ENCODE measurements at places on chromosomes 16 and 17.
A peak's percentile ranks its signal among the peaks of the same experiment; 100 is the strongest.

DNA sequence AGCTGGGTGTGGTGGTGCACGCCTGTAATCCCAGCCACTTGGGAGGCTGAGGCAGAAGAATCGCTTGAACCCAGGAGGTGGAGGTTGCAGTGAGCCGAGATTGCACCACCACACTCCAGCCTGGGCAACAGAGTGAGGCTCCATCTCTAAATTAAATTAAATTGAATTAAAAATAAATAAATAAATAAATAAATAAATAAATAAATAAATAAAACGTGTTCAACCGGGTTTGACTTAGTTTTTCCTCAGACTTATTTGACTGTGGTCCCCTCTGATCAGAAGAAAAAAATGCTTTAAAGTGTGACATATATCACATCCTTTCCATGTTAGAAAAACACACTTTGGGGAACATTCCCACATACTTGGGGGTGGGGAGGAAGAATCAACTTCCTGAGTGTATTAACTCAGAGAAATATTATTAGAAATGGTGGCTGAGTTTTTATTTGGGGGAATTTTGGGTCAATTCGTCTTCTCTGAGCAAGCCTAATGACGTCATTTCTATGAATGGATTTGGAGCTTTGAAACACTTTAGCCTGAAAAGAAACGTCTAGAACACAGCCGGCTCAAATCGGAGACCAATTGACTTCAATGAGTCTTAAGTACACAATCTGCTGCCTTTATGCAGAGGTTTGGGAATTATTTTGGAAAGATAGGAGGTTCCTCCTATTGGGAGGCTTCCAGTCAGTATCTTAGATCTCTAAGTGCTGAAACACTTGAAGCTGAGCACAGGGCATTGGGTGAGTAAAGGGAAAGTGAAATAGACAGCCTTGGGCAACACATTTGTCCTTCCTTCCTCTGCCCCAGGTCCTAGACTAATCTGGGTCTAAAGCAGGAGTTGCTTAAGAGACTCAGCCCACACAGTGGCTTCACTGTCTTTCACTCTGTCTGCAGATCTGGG, 132.6 kb downstream of the PITPNC1 start:
- no peak for DNase-seq

GRCh38 chr16:87661561-87661960, 59.3 kb downstream of the JPH3 start:
- no peak for DNase-seq

DNA sequence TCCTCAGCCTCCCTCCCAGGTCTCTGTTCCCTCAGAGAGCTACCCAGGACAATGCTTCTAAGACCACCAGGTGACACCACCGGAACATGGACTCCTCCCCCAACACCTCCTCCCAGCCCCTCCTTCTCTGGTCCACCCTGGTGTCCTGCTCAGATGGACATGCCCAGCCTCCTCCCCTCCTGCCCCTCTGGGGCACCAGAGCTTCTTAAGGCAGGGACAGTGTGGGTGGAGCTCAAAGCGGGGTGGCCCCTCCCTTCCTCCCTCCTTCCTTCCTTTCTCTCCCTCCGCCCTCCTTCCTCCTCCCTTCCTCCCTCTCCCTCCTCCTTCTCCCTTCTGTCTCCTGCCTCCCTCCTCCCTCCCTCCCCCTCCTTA, 22.7 kb downstream of the TRPV3 start:
- no peak for DNase-seq

- no peak for DNase-seq
These were observed 41.8 kb downstream of the MYO18A start for GRCh38 chr17:29138184-29138955.

GRCh38 chr16:27529962-27530361, 19.8 kb downstream of the GTF3C1 start:
- no peak for DNase-seq

GRCh38 chr16:9154567-9155410, 63.3 kb downstream of the HAPSTR1 start:
- no peak for DNase-seq

DNA sequence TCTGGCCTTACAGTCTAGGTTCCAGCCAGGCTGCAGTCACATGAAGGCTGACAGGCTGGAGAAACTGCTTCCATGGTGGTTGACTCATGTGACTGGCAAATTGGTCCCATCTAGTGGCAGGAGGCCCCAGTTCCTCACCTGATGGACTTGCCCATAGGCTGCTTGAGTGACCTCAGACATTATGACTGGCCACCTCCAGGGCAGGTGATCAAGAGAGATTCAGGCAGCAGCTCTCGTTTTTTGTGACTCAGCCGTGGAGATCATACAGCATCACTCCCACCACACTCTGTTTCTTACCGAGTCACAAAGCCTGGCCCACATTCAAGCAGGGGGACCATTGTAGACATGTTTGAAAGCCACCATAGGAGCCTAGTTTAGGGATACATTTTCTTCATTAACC, 34.5 kb downstream of the SIAH1 start:
- no peak for DNase-seq

DNA sequence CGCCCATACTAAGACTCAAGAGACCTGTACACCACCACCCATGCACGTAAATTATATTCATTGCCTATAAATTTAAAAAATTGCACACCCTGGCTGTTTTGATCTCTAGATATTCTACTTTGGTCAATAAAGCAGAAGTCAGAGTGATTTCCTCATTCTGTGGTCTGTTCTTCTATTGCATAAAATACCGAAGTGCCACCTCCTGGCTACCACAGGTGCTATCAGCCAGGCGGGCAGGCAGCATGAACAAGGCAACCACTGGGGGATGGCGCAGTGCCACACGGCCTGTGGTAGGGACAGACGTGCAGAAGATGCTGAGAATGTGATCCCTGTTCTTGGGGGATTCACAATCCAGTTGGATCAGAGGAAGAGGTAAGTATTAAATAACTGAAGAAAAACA, 122.3 kb downstream of the CDK5R1 start:
- DNase-seq = peak; percentile 11

GRCh38 chr16:50234771-50235556, 31.4 kb upstream of the ADCY7 start:
- DNase-seq = no peak

- DNase-seq = no peak
These were observed 963 bp upstream of the APRT start for GRCh38 chr16:88812513-88813268.

- DNase-seq = no peak
These were observed 58.2 kb downstream of the FTO start for GRCh38 chr16:53761962-53762703.

GRCh38 chr17:39205112-39205526, 5.0 kb downstream of the RPL19 start:
- DNase-seq = no peak

DNA sequence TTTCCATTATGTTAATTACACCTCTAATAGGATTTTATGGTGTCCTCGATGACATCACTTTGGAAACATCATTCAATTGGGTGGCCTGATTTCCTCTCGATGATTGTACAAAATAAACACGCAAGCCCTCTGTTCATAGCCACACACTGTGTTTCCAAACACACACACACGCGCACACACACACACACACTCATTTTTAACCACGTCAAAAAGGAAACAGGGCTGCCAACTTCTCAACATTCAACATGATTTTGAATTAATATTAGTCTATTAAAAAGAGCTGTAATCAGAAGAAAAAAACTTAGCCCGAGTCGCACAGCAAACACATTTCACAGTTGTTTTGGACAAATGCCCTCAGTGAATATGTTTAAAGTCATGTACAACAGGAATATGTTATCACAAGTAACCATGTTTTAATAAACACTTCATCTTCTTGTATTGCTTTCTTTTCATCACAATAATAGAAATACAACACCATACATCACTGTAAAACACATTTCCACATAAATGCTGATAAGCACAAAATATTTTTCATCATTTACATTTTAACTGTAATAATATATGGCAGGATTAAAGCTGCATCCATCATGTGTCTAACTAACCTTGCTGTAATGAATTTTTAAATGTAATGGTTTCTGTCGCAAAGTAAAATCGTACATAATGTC, 219.1 kb upstream of the IRX3 start:
- DNase-seq = no peak

GRCh38 chr17:44614862-44615261, 41.4 kb upstream of the MEIOC start:
- no peak for DNase-seq

- no peak for DNase-seq
These were observed 2.4 kb upstream of the CCL3L1 start for GRCh38 chr17:36198831-36199465.

DNA sequence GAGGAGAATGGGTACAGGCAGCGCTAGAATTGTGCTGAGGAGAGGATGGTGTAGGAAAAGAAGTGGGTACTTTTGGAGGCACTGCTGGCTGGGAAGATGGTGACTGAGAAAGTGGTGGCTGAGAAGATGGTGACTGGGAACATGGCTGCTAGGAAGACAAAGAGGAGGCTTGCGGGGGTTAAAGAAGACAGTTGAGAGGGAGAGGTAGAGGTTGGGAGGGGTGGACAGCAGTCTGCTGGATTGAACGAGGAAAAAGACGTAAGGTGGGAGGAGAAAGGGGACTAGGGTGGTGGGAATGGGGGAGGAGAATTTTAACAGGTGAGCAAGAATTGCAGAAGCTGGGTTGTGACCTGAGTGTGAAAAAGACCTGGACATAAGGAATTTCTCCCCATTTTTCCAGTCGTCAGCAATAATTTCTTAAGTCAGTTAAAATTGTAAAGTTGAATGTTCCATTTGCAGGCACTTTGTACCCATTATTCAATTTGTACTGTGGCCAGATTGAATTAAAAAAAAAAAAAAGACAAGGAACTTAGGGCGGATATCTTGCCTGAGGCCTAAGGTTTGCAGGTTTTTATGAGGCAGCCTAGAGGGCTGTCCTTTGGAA, 2450.0 kb downstream of the TP53TG3F start:
- DNase-seq = no peak

GRCh38 chr17:49241692-49242397, 11.3 kb upstream of the PHOSPHO1 start:
- DNase-seq = no peak

- peak; percentile 36 for DNase-seq
These were observed 379 bp upstream of the OTOP2 start for GRCh38 chr17:74923538-74924249.

DNA sequence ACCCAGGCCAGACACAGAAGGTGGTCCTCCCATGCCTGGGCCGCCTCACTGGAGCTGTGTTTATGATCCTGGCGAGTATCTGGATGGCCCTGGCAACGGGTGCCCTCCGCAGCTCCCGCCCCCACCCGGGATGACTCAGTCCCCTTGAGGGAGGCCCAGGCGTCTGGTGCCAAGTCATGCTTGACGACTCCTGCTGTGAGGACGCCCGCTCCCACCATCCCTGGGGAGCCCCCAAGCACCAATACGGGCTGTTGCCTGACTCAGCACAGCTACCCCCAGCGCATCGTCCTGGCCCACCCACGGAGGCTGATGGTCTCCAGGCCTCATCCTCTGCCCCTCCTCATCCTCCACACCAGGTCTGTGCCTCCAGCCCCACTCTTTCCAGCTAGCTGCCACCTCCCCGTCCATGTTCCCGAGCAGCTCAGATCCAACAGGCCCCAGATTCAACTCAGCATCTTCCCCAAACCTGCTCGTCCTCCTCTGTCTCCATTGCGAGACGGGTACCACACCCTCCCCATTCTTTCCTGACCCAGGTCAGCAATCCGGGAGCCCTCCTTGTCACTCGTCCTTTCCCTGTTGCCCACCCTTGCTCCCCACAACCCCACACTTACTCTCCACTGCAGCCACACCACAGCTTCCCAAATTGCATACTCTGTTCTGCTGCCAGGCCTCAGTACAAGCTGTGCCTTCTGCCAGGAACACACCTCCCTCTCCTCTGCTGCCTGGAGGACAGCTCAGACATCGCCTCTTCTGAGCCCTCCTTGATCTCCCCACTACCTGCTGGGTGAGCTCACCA, 2.6 kb downstream of the CAMKK1 start:
- DNase-seq = no peak

DNA sequence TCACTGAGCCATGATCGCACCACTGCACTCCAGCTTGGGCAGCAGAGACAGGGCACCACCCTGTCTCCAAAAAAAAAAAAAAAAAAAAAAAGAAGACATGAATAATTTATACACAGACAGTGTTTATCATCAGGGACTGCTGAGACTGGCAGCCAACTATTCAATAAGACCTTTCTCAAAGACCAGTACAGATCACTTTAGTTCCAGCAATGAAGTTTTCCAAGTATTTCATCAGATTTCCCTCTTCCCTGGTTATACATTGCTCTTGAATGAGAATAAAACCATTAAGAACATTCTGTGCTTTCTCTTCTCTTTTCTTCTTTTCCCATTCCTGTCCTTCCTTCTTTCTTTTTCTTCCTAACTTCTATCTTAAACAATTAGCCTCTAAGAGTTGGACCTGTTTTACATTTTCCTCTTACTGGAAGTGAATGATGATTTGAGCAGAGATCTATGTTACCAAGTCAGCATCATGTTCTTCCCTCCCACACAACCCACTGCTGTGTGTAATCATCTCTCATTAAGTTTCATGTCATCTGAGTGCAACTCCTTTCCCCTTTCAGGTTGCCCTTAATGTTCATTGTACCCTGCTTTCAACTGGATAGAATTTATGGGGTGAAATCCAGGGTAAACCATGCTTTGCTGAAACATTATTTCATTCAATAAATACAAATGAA, 35.9 kb upstream of the SMIM36 start:
- DNase-seq = no peak

DNA sequence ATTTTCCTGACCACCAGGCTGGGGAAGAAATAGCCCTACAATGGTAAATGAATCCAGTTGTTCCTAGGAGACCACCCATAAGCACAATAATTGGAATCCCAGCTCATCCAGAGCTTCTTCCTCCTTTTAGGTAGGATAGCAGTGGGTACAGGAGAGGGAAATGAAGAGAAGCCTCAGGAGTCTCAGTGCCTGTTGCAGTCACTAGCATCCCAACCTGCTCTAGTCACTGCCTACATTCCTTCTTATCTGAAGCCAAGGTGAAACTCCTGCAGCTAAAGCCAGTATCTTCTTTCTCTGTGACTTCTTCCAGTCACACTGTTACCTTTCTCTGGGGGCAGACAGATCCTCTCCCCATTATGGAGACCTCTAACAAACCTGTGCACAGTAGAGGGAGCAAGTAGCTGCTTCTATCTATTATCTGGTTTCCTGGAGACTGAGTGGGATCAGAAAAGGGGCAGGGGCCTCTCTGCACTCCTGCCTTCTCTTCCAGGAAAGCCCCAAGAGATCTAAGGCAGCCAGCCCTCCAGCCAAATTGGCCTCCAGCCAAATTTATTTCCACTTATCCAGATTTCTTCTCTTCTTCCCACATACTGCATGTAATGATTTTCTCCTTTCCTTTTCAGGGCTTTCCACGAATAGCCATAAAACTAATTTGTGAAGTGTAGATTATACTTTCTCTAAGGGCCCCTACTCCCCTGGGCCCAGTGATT, 85.5 kb downstream of the SSH2 start:
- no peak for DNase-seq

DNA sequence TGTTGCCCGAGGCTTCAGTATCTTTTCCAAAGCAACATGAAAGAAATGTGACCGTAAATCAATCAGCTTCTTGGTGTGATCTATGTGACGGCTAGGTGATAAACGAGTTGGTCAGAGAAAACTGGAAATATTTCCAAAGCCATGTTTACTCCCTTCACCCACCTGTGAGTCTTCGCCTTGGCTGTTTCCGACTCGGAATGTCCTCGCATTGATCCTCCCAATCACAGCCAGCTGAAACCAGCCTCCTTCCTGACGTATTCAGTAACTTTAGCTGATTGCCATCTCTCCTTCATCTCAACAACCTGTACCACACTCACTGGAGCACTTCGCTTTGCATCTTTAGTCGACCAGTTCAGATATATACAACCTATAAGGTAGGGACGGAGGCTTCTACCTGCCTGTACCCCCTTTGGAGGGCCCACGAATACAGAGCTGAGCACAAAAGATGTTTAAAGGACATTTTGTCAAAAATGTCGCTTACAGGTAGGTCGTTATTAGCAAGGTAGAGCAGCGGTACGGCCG, 705 bp downstream of the KRABD2 start:
- DNase-seq = no peak

Data from T-helper 2 cell (primary cell).